Stimulated activated CD4-positive, alpha-beta T cell treated with anti-CD3 and anti-CD28 coated beads, Interleukin-4, amount 100 ng/mL, for 24 hours (primary cell): ENCODE measurements at places on chromosomes 1 and 21.

DNA sequence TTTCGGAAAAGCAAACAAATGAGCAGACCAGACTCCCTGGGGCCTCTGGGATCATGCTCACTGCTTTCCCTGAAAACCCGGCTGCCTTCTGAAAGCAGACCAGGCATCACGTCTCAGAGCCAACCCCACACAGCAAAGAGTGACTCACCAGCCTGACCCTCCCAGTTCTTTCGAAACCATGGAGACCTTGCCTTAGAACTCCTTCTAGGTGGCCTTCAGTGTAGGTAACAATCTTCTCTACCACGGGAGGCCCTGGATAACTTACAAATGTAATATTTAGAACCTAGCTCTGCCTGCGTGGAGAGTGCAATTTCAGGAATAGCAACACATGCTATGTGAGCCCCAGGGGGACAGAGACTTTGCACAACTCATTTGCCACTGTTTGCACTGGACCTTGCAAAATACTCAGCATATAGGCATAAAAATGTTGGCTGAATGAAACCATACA is 105.2 kb downstream of the SUSD4 start:
- DNase-seq = no peak

GRCh38 chr1:172897738-172898137 is 153.0 kb downstream of the TNFSF18 start:
- no peak for DNase-seq

DNA sequence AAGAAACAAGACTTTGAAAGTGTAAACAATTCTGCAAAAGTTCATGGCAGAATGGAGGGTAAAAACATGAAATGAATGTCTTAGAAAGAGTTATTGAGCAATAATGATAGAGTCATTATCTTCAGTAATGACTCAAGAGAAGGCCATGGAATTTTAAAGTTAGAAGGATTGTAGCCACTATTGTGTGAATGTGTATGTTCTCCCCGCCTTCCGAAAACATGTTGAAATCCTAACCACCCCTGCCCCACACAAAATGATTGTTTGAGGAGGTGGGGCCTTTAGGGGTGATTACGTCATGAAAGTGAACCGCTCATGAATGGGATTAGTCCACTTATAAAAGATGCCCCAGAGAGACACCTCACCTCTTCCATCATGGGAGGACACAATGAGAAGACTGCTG is 93.8 kb upstream of the CCDC190 start:
- no peak for DNase-seq

GRCh38 chr1:48495911-48496310 is 23.9 kb upstream of the SPATA6 start:
- no peak for DNase-seq
